Hepatic stellate cell (primary cell): ENCODE measurements at places on chromosomes 16 and 17.

DNA sequence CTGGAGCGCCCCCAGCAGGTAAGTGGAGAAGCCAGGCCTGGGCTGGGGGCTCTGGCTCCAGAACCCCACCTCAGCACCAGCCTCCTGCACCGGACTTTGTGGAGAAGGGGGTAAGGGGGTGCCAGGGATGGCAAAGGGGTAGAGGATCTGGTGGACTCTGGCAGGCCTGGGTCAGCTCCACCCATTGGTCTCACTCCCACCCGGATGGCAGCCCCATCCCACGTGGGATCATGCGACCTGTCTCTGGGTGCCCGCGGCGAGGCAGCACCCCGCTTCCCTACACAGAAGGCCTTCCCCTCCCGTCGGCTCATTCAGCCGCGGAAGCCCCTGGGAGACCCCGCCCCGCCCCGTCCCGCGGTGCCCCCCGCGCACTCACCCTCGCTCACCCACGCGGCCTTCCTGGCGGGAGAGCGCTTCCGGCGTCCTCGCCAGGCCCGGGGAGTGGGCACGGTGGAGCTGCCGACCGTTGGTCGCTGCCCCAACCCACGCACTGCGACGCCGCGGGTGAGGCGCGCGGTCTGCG is 498 bp upstream of the PLEKHG4 start:
- peak; percentile 58 for DNase-seq

- no peak for DNase-seq
Observed at GRCh38 chr17:3738562-3739295, 15.0 kb downstream of the HASPIN start.

GRCh38 chr16:68749432-68749831 is 12.3 kb downstream of the CDH1 start:
- no peak for DNase-seq

DNA sequence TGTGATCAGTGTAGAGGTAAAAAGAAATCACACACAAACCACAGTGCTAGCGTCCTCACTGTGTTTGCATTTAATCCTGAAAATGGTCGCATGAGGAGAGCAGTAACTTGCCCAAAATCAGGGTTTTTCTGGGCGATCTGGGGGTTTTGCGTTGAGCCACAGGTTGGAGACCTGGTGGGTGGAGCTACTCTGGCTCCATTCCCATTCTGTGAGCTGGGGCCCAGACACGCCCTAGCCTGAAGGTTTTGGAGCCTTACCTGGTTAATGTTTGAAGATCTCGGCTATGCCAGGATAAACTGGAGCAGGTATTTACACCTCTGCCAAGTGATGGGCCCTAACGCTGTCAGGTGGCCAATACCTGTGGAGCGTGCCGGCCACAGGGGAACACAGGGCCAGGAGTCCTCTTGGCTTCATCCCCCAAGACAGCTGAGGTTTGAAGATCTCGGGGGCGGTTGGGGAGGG is 48.4 kb downstream of the MPRIP start:
- DNase-seq, result no peak

DNA sequence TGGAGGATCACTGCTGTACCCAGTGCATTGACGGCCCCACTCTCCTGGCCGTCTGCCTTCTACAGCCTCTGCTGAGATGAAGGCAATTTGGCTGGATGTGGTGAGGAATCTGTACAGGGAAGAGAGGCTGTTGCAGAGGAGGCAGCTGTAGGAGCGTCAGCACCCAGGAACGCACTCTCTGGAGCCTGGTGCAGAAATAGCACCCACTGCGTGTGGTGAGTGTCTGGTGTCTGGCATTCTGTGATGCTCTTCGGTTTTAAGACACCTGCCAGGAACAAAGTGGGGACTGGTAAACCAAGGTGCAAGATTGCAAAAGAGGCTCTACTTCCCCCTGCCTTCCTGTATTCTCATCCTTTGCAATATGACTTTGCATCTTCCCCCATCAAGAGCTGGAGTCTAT is 187.5 kb upstream of the SDK2 start:
- DNase-seq, result no peak

DNA sequence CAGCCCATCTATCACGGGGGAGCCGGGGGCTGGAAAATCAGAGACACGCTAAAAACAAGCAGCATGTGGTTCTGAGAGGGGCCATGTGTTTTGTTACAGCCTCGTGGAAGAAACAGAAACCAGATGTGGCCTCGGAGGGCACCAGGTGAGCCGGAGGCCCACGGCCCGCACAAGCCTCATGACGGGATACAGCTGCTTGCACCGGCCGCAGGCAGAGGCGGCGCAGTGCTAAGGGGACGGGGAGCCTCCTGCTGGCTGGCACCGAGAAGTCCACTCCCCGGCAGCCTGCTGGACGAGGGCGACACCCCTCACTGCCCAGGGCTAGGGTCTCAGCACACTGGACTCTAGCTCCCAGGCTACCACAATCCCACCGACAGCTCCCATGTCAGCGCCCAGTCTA is 19.2 kb downstream of the NDUFAF8 start:
- DNase-seq, result no peak

GRCh38 chr16:30394592-30395154 is 547 bp upstream of the ZNF48 start:
- DNase-seq, result peak; percentile 45

DNA sequence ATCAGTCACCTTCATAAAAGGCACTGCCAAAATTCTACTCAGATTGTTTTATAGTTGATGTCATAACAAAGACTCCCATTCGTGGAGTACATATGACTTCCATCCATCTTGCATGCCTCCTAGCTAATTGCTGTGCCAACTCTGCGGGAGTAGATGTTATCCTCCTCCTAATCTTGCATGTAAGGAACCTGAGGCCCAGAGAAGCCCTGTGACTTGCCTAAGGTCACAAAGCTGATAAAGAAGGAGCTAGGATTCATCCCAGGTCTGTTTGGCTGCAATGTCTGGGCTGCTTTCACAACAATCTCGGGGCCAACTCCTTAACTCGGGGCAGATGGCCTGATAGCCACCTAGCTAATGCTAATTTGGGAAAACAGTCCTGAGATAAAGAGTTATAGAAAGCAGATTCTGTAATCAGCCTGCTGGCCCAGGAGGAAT is 87.3 kb downstream of the YPEL2 start:
- DNase-seq, result no peak

DNA sequence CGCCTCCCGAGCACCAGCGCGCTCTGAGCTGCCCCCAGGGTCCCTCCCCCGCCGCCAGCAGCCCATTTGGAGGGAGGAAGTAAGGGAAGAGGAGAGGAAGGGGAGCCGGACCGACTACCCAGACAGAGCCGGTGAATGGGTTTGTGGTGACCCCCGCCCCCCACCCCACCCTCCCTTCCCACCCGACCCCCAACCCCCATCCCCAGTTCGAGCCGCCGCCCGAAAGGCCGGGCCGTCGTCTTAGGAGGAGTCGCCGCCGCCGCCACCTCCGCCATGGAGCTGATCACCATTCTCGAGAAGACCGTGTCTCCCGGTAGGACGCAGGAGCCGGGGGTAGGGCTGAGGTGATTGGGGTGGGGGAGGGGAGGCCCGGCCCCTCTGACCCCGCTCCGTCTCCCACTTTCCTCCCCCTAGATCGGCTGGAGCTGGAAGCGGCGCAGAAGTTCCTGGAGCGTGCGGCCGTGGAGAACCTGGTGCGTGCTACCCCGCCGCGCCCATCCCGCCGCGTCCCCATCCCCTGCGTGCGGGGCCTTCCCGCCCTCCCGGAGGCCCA is 329 bp downstream of the KPNB1 start:
- DNase-seq, result no peak

- DNase-seq, result no peak
Observed at GRCh38 chr16:85665929-85666328, 22.8 kb downstream of the GINS2 start.

GRCh38 chr17:82595893-82596292 is 52.4 kb downstream of the WDR45B start:
- no peak for DNase-seq

GRCh38 chr16:11501632-11502031 is 85.1 kb downstream of the LITAF start:
- no peak for DNase-seq

GRCh38 chr17:43878260-43879175 is 28.8 kb downstream of the MPP2 start:
- peak; percentile 95 for DNase-seq

DNA sequence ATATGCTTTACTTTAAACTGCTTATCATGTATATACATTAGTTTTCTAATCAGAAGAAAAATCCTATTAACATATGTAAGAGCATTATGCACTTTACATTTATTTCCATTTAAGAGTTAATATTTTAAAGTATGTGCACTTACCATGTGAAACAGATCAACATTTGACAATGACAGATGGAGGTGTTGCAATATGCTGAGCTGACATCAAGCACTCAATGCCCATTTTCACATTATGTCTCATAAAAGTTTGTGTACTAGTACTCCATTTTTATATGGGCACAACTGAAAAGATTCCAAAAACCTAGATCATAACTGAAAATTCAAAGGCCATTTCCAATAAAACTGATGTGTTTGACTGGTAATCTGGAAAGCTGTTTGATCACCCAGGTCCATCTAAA is 420.9 kb upstream of the SOX9 start:
- no peak for DNase-seq

- peak; percentile 93 for DNase-seq
Observed at GRCh38 chr17:1110862-1111598, 68.8 kb downstream of the ABR start.

GRCh38 chr17:32503251-32504165 is 16.7 kb downstream of the CDK5R1 start:
- DNase-seq, result peak; percentile 53

DNA sequence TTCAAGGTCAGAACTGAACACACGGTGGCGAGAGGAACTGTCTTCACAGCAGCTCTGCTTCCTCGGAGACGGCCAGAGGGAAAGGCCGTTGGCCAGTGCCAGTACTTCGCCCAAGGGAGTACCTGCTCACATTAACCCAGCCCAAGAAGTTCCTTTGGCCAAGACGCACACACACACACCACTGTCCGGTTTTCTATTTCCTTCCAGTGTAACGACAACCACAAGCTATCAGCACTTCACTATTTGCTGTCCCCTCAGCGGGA is 744 bp upstream of the GGNBP2 start:
- no peak for DNase-seq
